AG04449 (cell line): ENCODE measurements at places on chromosomes 1 and 21.

- DNase-seq = no peak
These were observed 28.8 kb downstream of the TFF3 start for GRCh38 chr21:42286416-42286815.

- peak; percentile 85 for DNase-seq
These were observed 708.8 kb downstream of the LTN1 start for GRCh38 chr21:28283641-28284490.

DNA sequence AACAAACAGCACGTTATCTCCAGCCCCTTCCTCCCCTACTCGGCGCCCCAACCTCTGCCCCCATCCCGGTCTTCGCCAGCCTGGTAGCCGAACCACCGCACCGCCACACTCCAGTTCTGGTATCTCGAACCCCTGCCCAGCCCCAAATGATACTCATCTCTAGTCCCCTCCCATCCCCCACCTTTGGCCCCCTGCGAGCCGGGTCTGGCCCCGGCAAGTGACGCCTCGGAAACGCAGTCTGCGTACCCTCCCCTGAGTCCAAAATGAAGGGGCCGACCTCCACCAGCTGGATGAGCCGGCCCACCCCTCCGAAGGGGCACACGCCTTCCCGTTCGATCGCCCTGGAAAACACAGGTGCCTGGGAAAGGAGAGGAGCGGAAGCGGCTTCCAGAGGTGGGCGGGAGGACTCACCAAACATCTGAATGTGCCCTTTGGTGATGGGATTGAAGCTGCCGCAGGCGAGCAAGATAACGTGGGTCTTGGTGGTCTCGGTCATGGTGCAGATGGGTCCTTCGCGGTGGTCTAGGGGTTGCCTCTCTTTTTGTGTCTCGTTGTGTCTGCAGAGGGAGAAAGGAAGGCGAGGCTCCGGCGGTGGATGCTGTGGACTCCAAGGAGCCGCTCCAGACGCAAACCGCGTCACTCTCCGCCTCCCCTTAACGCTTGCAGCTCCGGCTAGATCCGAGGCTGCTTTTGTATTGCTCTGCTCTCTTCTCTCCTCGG is at the start of gene NMNAT2:
TSS of gene NMNAT2 (minus strand) at position 609 of the 720 bp plus-strand sequence. CDS start at position 496, 113 bp downstream.
- DNase-seq = no peak

- peak; percentile 61 for DNase-seq
These were observed 25.9 kb upstream of the RCAN1 start for GRCh38 chr21:34640858-34641257.

DNA sequence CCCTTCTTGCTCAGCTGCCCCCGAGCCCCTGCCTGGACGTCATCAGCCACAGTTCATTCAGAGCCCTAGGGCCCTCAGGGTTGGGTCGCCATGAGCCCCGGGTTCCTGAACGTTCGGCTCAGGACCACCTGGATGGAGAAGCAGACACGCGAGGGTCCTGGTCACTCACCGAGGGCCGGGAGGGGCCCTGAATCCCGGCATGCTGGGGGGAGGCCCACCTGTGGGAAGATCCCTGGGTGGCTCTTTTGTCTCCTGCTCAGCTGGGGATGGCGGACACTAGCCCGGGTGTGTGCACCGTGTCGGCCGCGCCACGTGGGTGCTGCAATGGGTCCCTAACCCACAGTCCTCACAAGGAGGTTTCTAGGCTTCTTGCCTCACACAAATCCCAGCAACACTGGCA is 78.1 kb upstream of the TTC34 start:
- no peak for DNase-seq
